Activated CD8-positive, alpha-beta memory T cell treated with anti-CD3 and anti-CD28 coated beads for 24 hours (primary cell): ENCODE measurements at places on chromosomes 12 and 14.

DNA sequence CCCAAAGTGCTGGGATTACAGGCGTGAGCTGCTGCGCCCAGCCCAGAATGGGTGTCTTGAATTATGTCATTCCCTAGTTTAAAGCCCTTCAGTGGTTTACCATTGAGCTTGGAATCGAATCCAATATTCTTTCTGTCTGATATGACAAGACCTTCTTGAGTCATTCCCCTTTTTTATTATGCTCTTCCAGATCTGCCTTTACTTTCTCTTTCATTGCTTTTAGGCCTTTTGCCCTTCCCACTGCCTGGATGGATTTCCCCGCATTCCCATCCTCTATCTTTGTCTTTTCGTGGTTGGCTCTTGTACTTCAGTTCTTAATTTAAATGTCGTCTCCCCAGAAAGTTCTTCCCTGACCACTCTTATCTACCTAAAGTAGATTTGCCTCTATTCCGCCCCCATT, 1.6 kb downstream of the TRAFD1 start:
- no peak for DNase-seq

- DNase-seq = no peak
These were observed 9.4 kb downstream of the HPD start for GRCh38 chr12:121849211-121849610.

- DNase-seq = no peak
These were observed 188.7 kb downstream of the ANO2 start for GRCh38 chr12:5756338-5756842.

- DNase-seq = no peak
These were observed 70.4 kb downstream of the TMEM116 start for GRCh38 chr12:111942557-111942956.

GRCh38 chr14:88188745-88189416, 134.2 kb downstream of the KCNK10 start:
- no peak for DNase-seq

- DNase-seq = no peak
These were observed 391.3 kb downstream of the EMP1 start for GRCh38 chr12:13587721-13588390.

GRCh38 chr12:24921251-24922038, 27.5 kb downstream of the BCAT1 start:
- no peak for DNase-seq

- no peak for DNase-seq
These were observed 14.7 kb downstream of the CPSF6 start for GRCh38 chr12:69254046-69254445.

DNA sequence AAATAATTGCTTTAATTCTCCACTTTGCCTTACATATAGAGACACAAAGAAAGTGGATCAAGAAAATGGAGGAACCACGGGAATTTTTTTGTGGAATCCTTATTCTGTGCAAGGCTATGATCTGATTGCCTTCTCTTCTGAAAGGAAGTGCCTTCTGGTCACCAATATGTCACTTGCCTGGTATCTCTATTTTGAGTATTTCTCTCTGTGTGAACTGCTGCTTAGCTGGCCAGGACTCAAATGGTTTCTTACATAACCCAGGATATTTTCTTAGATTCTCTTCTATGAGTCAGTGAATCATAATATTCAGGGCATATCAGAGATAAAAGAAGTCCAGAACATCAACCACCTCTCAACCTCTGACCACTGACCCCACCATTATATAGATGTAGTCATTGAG, 156.1 kb downstream of the DIO2 start:
- no peak for DNase-seq

DNA sequence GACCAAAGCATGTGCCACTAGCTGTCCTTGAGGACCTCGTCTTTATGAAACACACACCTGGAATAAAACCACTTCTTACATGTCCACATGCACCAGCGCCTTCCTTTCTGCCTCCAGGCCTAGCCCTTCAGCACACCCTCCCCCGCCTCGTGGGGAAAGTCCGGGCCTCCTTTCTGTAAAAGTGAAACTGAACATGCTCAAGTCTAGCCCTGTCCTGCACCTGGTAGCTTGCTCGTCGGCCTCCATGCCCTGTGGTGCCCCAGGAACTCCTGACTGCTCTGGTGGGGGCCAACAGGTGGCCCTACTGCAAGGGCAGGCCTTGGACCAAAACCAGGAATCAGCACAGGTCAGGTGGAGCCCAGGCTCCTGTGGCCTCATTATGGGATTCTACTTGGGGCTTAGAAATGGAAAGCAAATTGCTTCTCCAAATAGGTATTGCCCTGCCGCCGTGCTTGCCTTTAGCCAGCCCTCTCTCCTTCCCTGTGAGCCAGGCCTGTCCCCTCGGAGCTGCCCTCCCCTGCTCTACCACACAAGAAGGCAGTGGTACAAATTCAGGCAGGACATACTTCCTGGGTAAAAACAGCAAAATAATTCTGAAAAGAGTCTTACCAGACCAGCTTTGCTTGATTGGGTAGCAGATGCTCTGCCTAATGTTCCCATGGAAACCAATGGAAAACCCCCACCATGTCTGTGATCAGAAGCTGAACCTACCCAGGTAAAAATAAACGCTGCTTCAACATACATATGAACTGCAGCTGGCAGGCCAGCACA, 43.5 kb downstream of the ERH start:
- DNase-seq = peak; percentile 78

GRCh38 chr14:60133487-60133886, 31.7 kb downstream of the DHRS7 start:
- no peak for DNase-seq

- no peak for DNase-seq
These were observed 198.2 kb upstream of the CNOT2 start for GRCh38 chr12:70045036-70045435.

DNA sequence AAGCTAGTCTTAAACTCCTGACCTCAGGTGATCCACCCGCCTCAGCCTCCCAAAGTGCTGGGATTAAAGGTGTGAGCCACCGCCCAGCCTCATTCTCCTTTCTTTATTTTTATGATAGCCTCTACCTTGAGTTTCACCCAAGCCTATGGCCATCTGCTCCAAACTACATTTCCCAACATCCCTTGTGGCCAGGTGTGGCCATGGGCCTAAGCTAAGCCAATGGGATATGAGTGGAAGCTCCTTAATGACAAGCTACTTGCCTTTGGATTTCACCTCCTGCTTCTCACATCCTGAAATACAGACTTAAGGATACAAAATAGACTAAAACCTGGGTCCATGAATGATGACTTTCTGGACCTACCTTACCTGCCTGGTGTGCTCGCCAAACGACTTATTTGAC, 46.2 kb downstream of the DPF3 start:
- no peak for DNase-seq

DNA sequence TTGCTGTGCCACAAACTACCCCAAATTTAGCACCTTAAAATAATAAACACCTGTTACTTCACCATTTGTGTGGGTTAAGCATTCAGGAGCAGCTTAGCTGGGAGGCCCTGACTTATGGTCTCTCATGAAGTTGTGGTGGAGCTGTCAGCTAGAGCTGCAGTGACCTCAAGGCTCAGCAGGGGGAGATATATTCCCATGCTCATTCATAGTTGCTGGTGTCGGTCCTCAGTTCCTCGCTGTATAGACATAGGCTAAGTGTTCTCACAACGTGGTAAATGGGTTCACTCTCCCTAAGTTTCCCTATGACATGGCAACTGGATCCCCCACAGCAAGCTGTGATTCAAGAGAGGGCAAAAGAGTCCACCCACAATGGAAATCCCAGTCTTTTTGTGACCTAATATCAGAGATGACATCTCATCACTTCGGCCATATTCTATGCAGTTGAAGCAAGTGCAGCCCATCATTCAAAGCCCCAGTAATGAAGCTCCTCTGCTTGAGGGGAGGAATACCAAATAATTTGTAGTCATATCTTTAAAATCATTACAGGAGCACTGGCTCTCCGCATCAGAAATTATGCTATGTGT, 41.1 kb downstream of the PRB3 start:
- no peak for DNase-seq

- DNase-seq = no peak
These were observed 48.7 kb upstream of the PZP start for GRCh38 chr12:9256758-9257405.

DNA sequence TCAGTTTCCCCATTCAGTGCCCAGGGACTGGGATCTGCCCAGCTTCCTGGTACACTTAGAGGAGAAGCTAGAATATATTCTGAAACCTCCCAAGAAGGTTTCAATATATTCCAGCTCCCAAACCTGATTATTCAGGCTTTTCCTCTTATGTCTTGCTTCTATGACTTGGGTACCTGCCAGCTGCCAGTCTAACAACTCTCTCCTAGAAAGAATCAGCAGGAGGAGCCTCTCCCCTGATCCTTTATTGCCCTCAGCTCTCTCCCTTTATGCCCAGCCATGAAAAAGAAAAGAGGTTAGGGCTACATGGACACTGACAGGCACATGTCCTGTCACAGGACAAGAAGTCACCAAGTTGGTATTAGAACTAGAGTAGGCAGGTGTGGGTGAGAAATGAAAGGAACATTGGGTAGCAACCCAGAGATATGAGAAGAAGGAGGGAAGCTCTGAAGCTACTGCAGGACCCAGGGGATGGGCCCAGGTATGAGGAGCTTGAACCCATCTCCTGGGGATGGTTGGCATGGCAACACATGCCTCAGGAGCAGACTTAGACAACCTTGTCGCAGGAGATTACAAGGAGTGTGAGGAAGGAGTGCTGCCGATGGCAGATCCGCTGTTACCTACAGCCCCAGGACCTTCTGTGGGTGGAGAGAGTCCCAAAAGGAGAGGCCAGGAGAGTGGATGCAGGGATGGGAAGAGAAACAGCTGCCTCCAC, 2.0 kb upstream of the CACNB3 start:
- DNase-seq = no peak

GRCh38 chr12:30796313-30796780, 41.6 kb upstream of the CAPRIN2 start:
- DNase-seq = no peak

DNA sequence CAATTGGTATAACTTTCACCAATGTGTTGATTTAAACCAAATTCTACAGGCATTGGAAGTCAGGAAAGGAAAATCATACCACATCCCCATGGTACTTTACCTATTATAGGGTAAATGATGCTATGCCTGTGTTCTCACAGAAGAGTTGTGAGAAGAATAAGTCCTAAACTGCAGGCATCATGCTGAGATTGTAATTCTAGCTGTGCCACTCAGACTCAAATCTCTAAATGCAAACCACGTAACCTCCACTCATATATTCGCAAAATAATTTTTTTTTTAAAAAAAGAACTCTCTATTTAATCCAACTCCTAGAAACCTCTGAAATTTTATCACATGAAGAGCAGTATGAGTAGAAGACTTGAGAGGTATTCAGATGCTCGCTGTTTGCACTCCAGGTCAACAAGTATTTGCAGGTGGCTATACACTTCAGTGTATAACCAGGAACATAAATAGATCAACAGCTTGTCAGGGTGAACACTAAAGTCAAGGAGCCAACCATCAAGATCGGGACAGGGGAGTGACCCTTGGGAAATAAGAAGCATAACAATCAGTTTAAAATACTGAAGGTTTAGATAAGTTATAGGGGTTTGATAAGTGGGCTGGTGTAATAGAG, 110.1 kb downstream of the SLC25A21 start:
- no peak for DNase-seq

- DNase-seq = no peak
These were observed 149.9 kb downstream of the KIF26A start for GRCh38 chr14:104288272-104288671.

GRCh38 chr12:52806169-52806811, 7.6 kb downstream of the KRT4 start:
- no peak for DNase-seq

- DNase-seq = no peak
These were observed 37.1 kb downstream of the TRPV4 start for GRCh38 chr12:109796057-109796456.

GRCh38 chr12:39872425-39872824, 233.5 kb downstream of the SLC2A13 start:
- DNase-seq = no peak

DNA sequence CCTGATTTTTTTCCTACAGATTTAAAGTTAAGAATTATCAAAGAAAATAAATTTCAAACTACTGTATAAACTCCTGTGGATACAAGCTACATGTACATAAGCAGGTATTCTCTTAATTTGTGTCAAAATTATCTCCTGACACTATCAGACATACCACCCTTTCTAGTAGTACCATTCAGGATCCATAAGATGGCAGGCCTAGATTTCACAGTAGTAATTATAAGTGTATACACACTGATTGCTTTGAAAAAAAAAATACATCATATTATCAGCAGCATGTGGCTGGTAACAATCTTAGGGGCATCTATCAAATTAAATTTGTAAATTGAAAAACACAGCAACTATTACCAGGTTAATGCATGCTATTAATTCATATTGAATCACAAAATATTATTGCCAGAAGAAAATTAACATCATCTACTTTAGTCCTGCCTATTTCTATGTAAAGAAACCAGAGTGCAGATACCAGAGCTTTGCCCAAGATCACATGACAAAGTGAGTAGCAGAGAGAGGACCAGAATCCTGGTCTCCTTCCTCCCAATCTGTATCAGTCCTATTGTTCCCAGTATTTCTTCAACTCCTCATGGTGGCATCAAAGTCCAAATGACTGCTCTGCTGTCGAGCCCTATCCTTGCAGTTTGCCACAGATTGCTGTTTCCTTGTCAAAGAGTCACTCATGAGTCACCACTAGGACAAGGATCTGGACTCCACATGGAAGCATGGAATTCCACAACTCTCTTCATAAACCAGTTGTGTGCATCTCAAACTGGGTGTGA, 27.7 kb upstream of the CALM1 start:
- no peak for DNase-seq

GRCh38 chr12:49537231-49537751, 1.5 kb upstream of the KCNH3 start:
- no peak for DNase-seq

DNA sequence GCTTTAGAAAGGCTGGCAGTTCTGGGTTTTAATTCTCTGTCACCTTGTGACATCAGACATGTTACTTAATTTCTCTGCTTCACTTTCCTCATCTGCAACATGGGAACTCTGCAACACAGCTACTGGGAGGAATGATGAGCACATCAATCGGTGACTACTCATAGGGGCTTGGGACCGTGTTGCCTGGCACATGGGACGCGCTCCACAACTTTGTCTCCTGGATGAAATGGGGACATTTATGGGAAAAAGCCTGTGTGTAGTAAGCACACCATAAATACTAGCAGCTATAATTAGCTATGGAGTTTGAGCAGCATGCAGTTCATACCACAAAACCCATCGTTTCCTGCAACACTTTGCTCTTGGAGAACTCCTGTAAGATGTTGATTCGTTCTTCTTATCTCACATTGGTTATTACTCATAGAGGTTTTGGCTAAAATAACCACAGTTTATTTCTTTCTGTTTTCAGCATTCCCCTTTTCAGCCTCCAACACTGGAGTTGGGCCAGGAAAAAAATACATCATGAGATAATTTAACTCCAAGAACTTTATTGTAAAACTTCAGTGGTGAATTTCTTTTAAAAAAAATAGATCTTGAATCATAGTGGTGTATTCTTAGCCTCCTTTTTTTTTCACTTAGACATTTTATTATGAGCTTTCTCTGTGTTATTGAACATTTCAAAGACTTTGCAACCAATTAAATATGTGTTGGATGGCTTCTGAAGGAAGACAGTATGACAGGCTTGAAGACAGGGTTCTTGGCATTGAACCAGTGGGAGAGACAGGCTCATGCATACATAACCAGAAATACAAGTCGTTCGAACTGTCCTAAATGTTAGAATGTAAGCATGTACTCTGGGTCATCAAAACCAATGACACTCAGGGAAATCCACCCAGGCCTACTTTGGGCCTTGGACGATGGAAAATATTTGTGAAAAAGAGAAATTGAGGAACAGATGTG, 72.7 kb downstream of the RIN3 start:
- peak; percentile 78 for DNase-seq

GRCh38 chr12:47095446-47096236, 15.9 kb upstream of the AMIGO2 start:
- DNase-seq = no peak

- DNase-seq = no peak
These were observed 69.0 kb downstream of the WSCD2 start for GRCh38 chr12:108198043-108198442.

GRCh38 chr12:62720661-62721330, 214.2 kb downstream of the PPM1H start:
- DNase-seq = no peak
